ENCODE measurements at places on chromosomes 3 and 15.

GRCh38 chr3:137325170-137325569 is 367.4 kb downstream of the IL20RB start:
- DNase-seq, result no peak

DNA sequence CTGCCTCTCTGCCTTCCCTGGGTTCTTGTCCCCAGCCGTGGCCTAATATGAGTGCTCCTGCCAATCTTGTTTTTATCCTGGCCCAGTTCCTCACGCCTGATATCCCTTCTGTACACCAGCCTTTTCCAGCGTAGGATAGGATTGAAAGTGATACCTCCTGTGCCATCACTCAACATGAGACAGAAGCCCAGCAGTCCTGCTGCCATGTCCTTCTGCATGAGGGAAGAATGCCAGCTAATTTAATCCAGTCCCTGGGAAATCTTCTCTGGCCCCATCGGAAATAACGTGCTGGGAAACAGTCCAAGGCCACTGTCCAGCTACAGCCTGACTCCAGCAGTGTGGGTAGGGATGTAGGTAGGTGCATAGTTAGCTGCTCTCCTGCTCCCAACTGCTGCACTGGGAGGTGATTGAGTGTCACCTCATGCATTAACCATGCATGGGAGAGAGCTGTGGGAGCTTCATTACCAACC is 92.0 kb upstream of the TPM1 start:
- DNase-seq, result no peak

- no peak for DNase-seq
These were observed 282.0 kb upstream of the VEPH1 start for GRCh38 chr3:157785102-157785826.

GRCh38 chr15:101187820-101188636 is 63.8 kb downstream of the CHSY1 start:
- DNase-seq, result no peak

- no peak for DNase-seq
These were observed 3.0 kb downstream of the INKA1 start for GRCh38 chr3:49805897-49806701.

DNA sequence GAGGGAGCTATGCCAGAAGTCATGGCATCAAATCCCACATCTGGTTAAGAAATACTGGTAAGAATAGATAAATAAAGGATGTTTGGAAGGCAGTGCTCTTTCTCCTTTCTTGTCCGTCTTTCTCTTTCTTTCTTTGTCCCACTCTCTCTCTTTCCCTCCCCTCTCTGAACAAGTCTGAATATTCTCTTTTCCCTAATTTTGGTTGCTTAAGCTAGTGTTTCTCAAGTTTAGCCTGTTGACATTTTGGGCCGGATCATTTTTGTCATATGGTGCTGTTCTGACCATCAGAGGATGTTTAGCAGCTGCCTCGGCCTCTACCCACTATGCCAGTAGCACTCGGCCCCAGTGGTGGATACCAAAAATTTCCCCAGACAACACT is 405.3 kb upstream of the C2CD4B start:
- DNase-seq, result no peak

GRCh38 chr3:99579965-99580364 is 58.4 kb upstream of the COL8A1 start:
- DNase-seq, result no peak

DNA sequence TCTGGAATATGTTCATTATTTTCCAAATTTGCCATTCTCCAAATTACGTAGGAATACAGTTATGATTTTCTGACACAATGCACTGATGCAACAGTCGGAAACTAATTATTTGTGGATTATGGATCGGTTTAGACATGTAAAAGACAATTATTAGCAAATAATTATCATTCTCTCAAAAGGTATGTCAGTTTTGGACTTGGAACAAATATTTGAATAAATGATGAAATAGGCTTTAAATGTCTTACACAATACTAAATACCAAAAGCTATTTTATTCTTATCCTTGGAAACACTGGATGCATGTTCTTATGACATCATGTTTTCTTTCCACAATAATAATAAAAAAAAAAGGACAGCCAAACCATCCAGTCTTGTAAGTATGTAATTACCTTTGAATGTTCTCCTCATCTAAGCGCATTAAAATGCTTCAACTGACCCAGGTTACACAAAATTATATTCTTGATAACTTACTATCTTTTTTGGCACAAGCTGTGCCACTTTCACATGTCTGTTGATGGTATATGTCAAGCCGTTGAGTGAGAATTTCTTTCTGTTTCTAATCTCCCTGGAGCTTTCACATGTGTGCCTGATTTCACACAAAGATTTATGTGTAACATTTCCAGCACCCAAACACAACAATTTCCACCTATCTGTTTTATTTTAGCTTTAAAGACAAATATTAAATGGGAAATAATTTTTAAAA is 238.5 kb upstream of the ZNF385D start:
- no peak for DNase-seq

DNA sequence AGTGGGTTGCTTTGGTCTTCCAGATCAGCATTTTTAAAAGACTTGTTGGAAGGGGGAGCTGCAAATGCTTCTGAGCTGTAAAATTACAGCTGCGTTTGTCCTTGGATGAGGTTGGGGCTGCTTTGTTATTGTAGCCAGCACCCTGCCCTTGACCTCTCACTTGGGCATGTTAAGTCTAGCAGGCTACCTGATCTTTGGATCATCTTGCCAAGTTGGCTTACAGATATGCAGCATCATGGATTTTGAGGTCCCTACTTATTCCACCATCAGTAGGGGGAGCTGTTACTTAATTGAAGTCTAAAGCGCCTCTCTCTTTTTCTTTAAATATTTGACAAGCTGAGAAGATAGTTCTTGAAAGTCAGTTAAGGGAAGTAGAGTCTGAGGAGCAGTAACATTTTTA is 793.0 kb downstream of the MCTP2 start:
- no peak for DNase-seq

- no peak for DNase-seq
These were observed 24.7 kb downstream of the CIP2A start for GRCh38 chr3:108564564-108564963.

DNA sequence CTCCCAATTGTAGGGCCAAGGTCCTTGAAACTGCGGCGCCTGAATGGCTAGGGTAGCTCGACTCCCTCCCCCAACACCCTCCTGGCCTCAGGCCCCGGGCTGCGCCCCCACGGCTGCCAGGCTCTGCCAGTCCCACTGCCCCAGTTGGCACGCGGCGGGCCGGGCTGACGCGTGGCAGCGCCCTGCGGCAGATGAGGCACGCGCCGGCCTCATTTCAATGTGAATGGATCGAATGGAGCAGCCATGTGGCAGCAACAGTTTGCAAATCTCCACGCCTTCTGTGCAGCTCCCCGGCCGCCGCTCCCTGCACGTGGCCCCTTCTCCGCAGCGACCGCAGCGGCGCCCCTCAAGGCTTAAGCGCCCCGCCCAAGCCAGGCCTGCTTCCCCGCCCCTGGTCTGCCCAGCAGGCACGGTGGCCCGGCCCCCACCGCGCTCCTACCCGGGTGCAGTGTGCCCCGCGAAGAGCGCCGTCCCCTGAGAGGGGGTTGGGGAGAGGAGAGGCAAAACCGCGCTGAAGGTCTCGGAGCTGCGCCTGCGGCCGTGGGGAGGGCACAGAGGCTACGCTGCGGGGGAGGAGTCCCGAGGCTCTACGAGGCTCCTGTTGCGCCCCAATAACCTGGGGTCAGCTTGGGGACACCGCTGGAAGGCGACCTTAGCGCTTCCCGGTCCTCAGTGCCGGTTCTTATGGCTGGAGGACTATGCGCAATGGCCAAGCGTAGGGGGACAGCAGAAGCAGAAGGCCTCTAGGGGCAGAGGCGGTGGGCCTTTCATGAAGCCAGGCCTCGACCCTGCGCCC is 3.1 kb upstream of the DLL4 start:
- DNase-seq, result no peak

DNA sequence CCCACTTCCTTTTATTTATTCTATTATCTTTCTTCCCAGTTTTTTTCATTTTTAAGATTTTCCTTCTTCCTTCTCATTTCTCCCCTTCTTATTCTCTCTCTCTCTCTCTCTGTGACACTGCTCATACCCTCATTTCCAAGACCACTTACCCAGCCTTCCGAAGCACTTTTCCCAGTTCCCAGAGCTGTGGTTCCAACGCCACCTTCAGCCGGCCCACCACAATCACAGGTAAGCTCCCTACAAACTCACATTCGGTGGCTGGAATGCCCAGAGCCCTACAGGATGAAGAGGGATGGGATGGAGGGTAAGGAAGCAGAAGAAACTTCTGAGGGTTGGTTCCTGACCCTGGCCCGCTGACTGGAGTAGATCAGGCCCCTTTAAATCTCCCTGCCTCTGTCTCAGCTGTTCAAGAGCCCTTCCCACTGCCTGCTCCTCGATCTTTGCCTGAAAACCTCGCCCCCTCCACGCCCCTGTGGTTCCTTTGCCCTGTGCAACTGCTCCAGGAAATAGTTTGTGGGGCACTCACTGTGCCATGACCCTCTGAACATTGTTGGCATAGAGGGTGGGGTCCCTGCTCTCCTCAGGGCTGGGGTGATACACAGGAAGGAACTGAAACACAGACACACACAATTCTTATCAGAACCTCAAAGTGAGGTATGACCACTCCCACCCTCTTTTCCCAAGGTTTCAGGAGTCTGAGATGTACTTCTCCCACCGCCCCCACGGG is 4.8 kb downstream of the LPCAT4 start:
- DNase-seq, result no peak

GRCh38 chr3:40468018-40468417 is 8.9 kb upstream of the ZNF619 start:
- DNase-seq, result no peak

GRCh38 chr3:107542665-107543064 is 19.9 kb downstream of the BBX start:
- DNase-seq, result no peak

GRCh38 chr3:28624084-28624483 is 275.5 kb upstream of the AZI2 start:
- no peak for DNase-seq

DNA sequence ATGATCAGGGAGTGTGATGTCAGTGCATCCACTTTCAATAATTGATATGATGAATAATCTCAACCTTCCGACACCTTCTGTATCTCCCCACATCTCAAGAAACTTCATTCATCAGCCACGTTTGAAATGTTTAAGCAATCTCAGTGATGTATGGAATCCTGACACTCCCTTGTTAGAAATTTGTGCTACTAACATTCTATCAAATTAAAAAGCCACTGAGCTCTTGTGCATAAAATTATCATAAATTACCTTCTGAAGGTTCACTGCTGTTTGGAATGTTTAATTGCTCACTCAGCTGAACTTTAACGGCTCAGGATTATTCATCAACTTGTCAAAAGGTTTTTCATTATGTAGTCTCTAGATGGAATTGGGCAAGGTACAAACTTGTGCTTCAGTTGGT is 108.4 kb upstream of the DPH6 start:
- no peak for DNase-seq

GRCh38 chr3:64234571-64234970 is 9.3 kb upstream of the PRICKLE2 start:
- DNase-seq, result no peak

DNA sequence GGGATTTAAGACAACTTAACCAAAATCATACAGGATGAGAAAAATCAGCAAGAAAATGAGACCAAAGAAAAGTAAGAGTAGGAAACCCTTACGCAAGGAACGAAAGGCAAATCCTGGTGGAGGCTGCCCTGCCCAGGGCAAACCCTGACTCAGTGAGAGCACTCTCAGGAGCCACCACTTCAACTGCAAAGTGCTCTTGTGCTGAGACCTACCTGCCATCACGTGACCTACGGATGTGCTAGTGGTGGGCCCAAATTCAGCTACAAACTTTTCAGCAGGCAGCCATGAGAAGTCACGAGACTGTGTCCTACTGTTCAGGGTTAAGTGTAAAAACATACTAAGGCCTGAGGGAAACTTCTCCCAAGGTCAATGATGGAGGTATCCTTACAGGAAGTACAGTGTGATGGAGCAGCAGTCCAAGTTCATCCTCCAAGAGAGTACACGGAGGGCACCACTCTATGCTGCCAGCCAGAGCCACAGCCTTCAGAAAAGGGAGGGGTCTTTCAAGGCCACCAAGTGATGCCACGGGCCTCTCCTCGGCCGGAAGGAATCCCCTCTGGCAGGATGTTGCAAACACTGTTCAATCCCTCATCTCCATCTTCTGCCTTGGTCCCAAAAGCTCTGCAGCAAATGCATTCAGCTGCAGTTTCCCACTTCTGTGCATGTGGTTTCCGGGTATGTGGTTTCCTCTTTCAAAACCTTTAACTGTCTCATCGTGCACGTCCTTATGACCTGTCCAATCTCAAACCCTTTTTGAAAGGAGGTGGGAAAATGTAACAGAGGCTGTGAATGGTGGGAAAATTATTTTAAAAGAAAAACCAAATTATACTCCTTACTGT is 9.5 kb downstream of the CHSY1 start:
- peak; percentile 16 for DNase-seq

GRCh38 chr15:33801954-33802353 is 166.3 kb upstream of the CHRM5 start:
- no peak for DNase-seq

GRCh38 chr3:184785890-184786279 is 26.1 kb upstream of the VPS8 start:
- DNase-seq, result no peak

All from T-helper 17 cell (primary cell).